IMR-90 (cell line): ENCODE measurements at places on chromosomes 11 and 22. TPM values are rescaled to one million over a fixed set of nuclear protein-coding genes. Genes with fewer than 3 reads are reported as not detected.

The C22orf42 gene
- total RNA-seq = not detected in 2 replicates

The BRMS1 gene
- 57.9 and 67.2 TPM in 2 replicates for total RNA-seq

The POLD3 gene
- total RNA-seq = 9.1 and 10.6 TPM in 2 replicates

The VSIG10L2 gene
- under 0.01 TPM in 1 of 2 replicates, not detected in the other for total RNA-seq

DNA sequence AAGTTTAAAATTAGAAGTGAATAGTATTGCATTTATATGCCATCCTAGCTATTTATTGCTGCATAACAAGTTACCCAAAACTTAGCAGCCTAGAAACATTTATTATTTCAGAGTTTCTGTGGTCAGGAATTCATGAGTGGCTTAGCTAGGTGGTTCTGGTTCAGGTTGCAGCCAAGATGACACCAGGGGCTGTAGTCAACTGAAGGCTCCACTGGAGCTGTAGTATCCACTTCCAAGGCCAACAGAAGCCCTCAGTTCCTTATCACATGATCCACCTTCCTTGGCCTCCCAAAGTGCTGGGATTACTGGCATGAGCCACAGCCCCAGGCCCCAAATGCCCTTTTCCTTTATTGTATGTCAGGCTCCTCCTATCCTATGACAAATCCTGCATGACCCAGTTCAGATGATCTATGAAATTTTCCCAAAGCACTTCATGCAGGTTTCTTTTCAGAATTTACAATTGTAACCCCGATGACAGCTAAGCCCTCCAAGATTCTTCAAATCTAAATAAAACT lies 6.1 kb upstream of the ALG8 start:
- DNase-seq = no peak

GRCh38 chr22:30390974-30391691 lies 3.9 kb upstream of the RNF215 start:
- DNase-seq = peak; percentile 70

DNA sequence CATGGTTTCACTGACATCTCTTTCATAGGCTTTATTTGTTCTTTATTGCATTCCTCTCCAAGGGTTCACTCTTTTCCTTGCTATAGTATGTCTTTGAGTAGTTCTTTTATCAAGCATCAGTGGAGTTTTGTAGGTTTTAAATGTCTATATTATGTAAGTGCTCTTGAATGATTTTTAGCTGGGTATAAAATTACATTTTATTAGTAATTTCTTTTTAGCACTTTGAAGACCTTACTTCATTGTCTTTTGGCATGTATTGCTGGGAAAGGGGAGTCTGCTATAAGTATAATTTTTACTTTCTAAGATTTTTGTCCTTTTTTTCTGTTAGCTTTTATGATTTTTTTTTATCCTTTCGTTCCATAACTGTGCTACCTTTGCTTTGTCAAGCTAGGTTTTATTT lies 25.5 kb upstream of the CAT start:
- DNase-seq = no peak

DNA sequence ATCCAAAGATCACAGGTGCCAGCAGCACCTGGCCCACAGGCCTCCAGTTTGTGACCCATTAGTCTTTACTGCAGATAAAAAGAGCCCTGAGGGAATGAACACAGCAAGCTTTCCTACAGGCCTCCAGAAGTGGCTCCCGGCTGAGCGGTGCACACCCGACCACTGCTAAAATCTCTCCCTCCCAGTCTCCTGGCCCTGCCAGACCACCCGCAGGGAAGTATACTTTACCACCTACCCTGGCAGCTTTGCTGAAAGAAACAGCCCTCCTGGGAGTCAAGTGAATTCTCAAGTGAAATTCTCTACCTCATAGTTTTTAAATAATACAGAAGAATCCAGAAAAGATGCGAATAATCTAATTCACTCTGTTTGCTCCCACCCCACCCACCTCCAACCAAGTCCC lies 15.4 kb upstream of the MTNR1B start:
- no peak for DNase-seq

DNA sequence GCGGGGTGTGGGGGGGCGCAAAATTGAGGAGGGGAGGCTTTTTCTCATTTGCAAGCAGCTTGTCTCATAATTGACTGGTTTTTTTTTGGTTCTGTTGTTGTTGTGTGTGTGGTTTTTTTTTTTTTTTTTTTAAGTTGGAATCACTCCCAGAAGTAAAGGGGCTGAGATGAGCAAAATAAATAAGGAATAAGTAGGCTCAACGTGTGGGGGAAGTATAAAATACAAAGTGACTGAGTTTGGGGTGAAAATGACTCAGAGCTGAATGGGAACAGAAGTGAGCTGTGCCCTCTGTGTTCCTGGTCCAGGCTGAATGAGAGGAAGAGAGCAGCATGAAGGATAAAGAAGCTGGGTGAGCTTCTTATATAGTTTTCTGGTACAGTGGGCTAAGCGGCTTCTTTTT lies 90.0 kb downstream of the GRIK4 start:
- peak; percentile 55 for DNase-seq

DNA sequence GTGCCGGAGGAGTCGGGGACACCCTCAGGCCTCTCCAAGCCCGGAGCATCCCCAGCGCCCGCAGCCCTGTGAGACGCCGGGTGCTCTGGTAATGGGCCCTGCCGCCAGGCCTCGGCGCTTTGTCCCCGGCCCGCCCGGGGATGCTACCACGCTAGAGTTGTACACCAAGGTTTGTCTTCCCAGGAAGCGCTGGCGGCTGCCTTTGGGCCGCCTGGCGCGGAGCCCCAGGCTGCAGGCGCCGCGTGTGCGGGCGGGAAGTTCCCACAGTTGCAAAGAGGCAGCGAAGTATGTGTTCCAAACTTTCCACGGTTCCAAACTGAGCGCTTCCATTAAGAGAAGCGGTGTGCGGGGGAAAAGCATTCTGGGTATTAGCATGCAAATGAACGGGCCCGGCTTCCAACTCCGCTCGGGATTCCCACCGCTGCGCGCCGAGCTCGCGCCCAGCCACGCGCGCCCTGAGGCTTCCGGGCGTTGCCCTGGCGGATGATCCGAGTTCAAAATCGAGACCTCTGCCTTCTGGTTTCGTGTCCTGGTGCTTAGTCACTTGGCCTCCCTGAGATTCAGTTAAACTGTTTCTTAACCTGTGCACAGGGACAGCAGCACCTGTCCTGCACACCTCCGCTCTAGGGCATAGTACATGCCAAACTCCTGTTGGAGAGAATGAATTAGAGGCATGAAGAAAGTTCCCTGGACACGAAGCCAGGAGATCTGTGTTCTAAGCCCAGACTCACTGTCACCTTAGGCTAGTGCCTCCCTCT lies 1.3 kb upstream of the PATZ1 start:
- DNase-seq = peak; percentile 62

- DNase-seq = peak; percentile 71
These were observed at the start of gene TRIM22 for GRCh38 chr11:5689551-5689983. TRIM22 (plus strand) TSS chr11:5689790; CDS start chr11:5696233, 6,443 bp downstream.

DNA sequence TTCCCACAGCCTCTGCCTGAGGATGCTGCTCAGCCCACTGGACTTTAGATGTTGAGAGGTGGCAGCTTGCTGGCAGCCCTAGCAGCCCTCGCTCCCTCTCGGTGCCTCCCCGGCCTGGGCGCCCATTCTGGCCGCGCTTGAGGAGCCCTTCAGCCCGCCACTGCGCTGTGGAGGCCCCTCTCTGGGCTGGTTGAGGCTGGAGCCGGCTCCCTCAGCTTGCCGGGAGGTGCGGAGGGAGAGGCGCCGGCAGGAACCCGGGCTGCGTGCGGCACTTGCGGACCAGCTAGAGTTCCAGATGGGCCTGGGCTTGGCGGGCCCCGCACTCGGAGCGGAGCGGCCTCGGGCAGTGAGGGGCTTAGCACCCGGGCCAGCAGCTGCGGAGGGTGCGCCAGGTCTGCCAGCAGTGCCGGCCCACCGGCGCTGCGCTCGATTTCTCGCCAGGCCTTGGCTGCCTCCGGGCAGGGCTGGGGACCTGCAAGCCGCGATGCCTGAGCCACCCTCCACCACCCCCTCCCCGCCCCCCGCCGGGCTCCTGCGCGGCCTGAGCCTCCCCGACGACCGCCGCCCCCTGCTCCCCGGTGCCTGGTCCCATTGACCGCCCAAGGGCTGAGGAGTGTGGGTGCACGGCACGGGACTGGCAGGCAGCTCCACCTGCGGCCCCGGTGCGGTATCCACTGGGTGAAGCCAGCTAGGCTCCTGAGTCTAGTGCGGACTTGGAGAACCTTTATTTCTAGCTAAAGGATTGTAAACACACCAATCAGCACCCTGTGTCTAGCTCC lies 446.2 kb downstream of the INSC start:
- DNase-seq = no peak

DNA sequence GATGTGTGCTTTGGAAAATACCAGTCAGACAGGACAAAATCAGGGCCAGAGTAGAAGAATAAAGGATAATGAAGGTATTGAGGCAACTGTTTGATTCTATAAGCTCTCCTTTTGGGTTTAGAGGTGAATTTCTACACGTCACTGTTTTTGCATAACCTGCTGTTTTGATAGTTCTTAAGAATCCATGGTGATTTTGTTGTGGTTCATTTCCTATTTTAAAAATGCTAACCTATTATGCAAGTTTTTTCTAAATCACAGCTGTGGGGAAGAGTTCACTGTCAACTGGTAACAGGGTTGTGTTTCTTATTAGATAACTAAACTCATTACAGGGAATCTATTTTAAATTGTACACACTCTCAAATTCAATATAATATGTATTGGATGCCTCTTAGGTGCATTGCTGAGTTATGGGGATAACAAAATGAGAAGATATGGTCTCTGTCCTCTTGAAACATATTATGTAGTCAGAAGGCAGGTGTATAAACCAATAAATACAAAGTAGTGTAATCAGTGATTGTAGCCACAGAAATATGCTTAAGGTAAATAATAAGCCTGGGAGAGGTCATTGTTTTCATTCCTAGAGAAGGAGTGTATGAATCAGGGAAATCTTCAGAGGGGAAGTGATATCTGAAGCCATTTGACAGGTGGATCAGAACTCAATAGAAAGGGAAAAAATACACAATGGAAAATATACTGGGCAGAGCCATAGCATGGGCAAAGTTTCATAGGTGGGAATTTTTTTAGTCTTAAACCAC lies 192.5 kb downstream of the FAT3 start:
- DNase-seq = no peak

DNA sequence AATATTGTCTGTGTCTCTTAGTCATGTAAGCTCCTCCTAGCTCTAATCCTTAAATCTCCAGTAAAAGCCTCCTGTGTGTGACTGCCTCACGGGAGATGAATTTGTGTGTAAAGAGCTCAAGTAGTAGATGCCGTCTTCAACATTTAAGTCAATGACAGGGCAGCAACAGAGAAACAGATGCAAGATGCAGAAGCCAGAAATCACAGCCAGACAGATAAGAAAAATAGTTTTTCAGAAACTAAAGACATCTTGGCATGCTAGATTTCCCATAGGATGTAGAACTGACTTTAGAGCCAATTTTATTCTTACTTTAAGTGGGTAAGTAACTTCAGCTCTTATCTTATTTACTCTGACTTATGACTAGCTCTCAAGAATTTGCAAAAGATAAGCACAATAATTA lies 652.8 kb downstream of the KCNA4 start:
- no peak for DNase-seq

- DNase-seq = no peak
These were observed 40.5 kb upstream of the PRDM11 start for GRCh38 chr11:45105984-45106375.

- peak; percentile 70 for DNase-seq
These were observed 76.9 kb downstream of the KCNJ1 start for GRCh38 chr11:128790196-128790595.

GRCh38 chr11:46382646-46383403 lies 1.4 kb downstream of the MDK start:
- DNase-seq = peak; percentile 46

GRCh38 chr11:36381015-36381360 lies 84.9 kb downstream of the PRR5L start:
- no peak for DNase-seq

DNA sequence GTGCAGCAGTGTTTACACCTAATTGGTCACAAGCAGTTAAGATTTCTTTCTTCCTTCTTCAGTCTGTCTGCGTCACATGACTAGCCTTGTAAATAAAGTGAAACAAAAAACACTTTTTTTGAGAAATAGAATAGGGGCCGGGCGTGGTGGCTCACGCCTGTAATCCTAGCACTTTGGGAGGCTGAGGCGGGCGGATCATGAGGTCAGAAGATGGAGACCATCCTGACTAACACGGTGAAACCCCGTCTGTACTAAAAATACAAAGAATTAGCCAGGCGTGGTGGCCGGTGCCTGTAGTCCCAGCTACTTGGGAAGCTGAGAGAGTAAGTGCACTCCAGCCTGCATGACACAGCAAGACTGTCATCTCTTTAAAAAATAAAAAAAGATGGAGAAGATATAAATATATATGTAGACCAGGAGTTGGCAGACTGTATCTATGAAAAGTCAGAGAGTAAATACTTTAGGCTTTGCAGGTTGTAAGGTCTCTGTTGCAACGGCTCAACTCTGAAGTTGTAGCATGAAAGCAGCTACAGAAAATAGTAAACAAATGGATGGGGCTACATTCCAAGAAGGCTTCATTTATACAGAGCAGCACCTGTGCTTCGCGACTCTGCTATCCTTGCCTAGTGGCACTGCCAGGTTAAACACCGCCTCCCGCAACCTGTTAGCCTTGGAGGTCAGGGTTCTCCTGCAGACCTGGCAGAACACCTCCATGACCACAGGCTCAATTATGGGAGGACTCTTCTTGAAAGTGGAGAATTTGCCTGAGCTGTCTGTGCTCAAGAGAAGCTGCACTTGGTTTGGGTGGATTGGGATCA lies 55.9 kb downstream of the PPP6R2 start:
- no peak for DNase-seq

DNA sequence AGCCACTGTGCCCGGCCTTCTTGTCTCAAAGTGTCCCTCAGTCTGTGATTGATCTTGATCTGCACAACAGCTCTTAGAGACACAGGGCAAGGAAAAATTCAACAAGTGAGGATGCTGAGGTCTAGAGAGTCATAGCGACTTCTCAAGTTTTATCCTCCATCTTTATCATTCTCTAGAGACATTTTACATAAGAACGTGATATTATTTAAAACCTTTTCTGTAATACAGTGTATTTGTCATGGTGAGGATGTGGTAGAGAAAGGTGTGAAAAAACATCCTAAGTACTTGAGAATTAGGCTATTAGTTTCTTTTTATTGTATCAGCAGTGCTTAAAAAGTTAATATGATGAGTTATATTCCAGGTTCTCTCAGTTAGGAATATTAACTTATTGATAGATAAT lies 50.2 kb downstream of the EMSY start:
- no peak for DNase-seq

GRCh38 chr11:124740277-124740882 lies 638 bp downstream of the NRGN start:
- no peak for DNase-seq

DNA sequence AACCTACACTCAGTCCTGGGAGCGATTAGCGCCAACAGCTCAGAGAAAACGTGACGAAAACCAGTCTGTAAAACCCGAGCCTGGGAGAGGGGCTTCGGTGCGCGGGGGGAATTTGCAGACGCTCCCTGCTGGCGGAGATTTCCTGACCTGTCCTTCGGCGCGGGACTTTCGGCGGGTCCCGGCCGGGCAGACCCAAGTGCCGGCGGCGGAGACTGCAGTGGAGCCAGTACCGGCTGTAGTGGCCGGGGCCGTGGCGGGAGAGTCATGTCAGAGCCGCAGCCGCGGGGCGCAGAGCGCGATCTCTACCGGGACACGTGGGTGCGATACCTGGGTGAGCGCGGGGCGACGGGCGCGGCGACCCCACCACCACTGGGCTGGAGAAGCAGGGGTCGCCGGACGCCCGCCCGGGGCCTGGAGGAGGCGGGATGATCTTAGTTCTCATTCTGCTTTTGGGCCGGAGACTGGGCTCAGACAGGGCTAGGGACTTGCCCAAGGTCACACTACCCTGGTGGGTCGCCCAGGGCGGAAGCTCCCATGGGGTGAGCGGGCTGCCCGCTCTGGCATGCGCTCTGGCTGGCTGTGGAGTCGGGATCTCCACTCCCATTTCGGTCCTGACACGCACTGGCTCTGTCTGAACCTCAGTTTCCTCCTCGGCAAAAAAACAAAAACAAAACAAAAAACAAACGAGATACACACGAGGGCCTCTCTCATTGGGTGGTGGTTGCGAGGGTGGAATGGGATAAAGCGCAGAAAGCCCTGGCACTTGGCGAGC lies at the start of gene MTFP1:
Gene MTFP1 (plus strand): TSS at position 153 of the 772 bp plus-strand sequence. CDS start 112 bp downstream, at position 265.
- DNase-seq = peak; percentile 62
